ENCODE measurements at places on chromosomes 1 and 21.

GRCh38 chr1:205805082-205805711 lies 7.8 kb downstream of the SLC41A1 start:
- no peak for DNase-seq

- no peak for DNase-seq
These were observed 13.7 kb downstream of the TMPRSS2 start for GRCh38 chr21:41494242-41494641.

DNA sequence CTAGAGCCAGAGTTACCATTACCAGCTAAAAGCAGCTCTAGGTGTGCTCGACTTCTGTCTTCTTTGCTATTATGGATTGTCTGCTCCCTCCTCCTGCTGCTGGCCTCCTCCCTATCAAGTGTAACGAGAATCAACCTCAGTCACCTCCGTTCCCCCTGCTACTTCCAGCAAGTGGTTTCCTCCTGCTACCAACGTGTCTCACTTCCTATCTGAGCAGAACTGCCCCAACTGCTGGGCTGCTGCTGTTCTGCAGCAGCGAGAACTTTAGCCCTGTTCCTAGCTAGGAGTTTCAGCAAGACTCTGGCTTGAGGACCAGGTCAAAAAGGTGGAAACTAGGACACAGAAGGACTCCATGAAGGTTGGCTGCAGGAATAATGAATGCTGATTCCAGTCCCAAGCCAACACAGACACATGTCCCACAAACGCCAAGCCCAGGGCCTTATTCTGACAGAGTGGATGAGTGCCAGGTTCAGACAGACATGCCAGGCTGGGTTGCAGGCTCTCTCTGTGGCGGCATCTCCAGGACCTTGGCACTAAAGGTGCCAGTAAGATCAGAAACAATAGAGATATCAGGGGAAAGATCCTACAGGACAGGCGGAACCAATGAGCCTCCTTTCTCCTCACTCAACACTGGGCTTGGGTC lies 46.9 kb downstream of the CD34 start:
- no peak for DNase-seq

- DNase-seq = no peak
These were observed 2.3 kb downstream of the ARF1 start for GRCh38 chr1:228084797-228085196.

DNA sequence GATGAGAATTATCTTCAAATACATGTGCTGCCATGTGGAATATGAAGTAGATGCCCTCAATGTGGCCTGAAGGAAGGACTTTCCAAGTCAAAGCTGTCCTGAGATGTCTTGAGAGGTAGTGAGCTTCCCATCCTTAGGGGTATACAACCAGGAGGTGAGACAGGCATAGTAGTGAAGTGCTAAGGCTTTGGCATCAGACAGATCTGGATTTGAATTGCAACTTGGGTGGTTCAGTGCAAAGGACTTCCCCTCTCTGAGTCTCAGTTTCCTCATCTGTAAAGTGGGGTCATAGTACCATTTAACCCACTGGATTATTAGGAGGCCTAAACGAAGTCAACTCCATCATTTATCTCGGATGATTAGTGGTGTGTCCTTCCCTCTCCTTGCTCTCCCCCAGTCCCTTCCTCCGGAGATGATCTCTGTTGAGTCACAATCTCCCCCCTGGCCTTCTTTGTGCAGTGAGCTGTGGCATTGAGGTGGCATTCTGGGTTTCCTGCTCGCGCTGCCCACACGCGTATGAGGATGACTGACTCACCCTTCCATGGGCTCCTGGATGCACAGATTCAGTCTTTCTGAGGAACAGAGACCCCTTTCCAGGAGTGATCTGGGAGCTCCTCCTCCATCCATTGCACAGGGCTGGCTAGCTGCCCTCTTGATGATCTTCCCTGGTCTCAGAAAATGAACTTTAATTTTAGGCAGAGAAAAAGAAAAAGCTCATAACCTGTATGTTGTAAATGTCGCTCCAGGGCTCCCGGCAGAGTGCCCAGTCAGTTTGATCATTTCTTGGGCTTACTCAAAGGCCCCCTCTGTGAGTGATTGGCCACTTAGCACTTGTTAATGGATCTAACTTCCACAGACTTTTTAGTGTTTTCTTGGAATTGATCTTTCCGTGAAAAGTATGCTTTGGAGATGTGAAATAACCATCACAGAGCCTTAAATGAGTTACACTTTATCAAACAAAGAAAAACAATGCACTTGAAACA lies 354.6 kb downstream of the PTPRU start:
- peak; percentile 72 for DNase-seq
